Activated CD4-positive, alpha-beta T cell treated with anti-CD3 and anti-CD28 coated beads, Interleukin-2, amount 50 U/mL, for 1 hour (primary cell): ENCODE measurements at places on chromosomes 12 and 14.

DNA sequence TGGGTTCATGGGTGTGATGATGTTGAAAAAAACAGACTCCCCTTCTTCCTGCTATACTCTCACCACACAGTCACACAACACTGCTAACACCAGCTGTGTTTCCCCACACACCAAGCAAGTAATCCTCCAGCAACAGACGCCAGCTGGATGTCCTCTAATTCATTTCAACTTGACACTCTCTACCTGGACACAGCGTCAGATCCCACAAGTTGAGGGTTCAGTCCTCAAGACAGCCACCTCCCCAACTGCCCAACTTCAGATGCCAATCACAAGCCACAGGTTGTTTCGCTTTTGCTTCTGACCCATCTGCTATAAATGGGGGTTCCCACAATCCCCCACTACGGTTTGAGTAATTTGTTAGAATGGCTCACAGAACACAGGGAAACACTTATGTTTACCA lies 49.3 kb downstream of the TMEM30B start:
- no peak for DNase-seq

- peak; percentile 58 for DNase-seq
These were observed 4.1 kb downstream of the CKB start for GRCh38 chr14:103518422-103519042.

DNA sequence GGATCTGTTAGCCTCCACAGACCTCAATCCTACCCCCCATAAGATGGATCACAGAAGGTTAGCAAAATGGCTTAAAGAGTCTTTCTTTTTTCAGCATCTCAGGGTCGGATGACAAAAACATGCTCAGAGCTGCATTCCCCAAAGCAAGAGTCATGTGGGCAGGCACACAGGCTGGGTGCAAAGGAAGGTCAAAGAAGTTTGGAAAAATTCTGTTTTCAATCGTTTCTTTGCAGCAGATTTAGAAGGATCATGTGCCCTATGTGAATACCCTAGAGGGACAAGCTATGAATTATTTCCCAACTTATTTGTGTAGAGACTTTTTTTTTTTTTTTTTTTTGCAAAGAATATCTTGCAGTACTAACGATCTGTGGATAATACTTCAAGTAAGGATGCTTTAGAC lies 845.4 kb downstream of the VRK1 start:
- no peak for DNase-seq

DNA sequence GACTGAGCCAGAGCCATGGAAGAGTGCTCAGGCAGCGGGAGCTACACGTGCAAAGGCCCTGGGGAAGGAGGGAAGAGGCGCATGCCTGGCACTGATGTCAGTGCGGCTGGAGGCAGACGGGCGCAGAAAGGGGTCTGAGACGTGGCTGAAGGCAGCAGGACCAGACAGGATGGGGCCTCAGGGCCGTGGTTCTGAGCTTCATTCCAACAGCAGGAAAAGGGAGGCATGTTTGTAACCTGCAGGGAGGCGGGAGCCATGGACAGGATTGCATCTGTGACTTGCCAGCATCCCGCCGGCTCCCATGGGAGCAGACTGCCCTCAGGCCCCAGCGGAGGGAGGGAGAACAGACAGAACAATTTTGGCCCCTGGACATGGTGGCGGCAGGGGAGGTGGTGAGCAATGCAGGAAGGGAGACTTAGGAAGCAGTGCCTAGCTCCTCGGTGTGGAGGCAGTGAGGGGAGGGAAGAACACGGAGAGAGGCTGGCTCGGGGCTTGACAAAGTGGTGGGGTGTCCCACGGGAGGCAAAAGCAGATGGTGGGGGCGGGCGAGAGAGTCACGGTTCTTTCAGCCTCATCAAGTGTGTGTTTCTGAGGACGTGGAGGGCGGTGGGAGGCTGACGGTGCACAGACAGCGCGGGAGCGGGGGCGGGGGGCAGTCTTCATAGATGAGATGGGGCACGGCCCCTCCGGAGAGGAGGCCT lies 33.3 kb upstream of the INF2 start:
- no peak for DNase-seq

- no peak for DNase-seq
These were observed 174.2 kb upstream of the E2F7 start for GRCh38 chr12:77239617-77240016.

GRCh38 chr12:20097626-20098025 lies 270.7 kb upstream of the PDE3A start:
- DNase-seq: no peak

DNA sequence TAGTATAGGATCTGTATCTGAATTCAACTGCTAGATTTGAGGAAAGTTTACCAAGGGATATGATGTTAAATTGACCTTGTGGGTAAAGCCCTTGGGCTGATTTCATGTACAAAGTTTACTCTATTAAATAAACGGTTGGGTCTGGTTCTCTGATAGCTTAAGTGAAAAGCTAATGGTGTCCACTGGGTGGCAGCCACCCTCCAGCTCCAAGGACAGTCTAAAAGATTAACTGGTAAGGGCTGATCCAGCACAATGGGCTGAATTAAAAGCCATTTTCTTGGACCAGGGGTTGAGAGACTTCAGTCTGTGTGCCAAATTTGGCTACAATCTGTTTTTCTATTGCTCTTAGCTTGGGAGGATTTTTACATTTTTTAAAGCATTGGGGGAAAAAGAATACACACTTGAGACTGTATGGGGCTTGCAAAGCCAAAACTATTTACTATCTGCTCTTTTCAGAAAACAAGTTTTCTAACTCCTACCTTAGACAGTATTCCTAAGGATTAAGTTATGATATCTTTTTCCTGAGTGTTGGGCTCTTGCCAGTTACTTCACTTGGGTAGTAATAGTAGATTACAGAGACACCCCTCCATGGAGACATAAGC lies 116.5 kb downstream of the GPHN start:
- peak; percentile 23 for DNase-seq
